Right renal cortex interstitium (tissue), 3 donors: ENCODE measurements at places on chromosomes 12 and 14.

DNA sequence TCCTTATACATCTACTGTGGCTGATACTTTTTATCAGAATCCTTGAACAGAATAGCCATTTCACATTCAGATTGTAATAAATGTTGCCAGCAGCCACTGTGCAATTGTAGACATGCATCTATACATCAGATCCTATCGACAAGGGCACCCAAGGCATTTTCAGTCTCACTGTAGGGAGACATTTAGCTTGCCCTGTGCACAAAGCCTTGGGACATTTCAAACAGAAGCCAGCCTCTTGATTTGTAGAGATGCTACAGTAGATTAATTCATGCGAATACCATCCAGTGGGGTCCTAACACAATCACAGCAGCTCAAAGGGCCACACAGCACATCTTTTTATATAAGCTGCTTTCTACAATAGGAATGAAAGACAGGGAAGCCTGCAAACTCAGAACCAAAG is 81.4 kb downstream of the SLC8A3 start:
- DNase-seq = no peak

DNA sequence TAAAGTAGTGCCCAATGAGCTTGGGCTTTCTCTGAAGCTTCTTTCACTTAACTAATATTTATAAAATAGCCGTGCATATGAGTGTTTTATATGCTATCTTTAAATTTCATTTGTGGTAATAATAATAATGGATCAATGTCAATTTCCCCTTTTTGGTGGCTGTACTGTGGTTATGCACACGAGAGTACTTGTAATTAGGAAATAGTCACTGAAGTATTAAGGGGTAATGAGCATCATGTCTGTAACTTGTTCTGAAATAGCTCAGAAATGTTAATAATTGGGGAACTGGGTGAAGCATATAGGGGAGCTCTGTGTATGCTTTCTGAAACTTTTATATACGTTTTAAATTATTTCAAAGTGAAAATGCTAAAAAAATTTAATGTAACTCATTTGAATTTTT is 7.0 kb upstream of the RNASE8 start:
- DNase-seq = no peak

DNA sequence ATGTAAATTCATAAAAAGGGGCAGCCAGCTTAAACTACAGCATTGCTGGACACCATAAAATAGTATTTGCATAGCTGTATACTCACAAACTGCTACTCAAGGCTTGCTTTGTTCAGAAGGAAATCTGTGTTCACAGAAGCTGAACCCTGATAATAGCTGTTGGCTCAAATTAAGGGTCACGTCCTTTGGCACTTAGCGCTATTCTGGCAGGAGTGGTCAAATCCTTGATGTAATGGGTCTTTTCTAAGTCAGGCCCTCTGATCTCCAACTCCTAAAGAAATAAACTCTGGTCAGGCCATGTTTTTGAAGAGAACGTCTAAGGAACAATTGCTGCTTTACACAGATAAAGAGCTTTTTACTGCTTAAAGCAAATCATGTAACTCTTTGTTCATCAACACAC is 12.8 kb upstream of the PSMA6 start:
- DNase-seq = no peak

DNA sequence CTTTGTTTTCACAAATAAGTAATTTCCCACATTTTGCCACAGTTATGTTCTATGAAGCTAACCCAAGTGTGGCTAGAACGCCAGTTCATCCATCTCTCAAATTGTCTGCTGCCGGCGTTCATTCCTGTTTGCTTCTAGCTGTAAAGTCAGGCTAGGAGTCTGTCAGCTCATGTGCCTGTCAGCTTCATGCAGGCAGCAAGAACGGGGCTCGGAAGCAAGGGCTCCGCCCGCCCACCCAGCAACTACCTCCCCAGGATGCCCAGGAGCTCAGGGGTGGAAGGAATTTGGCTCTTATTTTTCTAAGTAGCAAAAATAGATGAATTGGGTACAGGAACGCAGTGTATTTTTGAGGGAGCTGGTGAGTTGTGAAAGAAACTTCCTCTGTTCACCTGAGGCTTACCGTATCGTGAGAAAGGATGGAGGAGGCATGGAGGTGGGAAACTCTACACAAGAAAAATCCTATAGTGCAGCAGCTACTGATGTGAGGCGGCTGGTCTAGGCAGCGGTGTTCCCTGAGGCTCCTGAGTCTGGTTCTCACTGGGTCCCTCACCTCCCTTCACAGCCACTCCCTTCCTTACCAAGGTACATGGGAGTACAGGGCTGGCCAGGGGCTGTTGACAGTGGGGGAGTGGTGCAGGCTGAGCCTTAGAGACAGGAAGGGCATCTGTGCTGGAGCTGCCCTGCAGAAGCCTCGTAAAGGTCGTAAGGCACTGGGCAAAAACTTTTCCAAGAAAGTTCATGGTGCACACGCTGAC is 54.5 kb upstream of the AMN start:
- DNase-seq = no peak

DNA sequence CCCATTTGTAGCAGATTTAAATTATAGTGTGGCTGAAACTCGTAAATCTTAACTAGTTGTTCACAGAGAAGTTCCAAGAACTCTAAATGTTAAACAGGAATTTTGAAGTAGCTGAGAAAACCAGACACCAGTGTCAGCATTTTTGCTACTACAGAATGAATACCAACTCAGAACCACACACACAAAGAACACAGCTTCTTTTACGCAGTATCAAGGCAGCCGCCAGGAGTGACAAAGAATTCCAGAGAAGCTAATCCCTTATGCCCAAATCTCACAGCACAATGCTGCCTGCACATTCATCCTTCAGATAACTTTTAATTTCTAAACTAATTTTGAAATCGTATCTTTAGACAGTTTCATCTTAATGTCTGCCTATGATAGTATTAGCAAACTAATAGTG is 37.4 kb downstream of the SLC6A15 start:
- DNase-seq = no peak

DNA sequence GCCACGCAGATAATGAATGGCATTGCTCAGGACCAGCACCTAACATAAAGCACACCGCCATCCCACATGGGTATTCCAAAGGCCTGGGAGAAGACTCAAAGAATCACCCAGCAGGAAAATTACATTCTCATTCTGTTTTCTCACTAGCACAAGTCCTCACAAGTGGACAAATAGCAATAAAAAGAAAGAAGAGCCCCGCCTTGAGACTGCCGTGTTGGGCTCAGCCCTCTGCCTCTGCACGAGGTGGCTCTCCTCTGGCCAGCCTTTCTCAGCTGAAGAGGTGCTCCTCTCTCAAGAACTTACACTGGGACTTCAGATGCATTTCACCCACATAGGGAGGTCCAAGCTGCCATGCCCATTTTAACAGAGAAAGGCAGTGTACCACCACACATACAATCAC is 207.5 kb downstream of the SPTSSA start:
- no peak for DNase-seq

DNA sequence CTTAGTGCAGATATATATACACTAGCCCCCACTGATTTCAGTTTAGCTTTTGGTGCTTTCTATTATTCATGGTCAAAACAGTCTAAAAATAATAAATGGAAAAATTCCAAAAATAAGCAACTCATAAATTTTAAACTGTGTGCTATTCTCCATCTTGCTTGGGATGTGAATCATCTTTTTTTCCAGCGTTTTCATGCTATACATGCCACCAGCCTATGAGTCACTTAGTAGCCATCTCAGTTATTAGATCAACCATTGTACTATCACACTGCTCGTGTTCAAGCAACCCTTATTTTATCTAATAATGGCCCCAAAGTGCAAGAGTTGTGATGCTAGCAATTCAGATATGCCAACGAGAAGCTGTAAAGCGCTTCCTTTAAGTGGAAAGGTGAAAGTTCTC is 73.9 kb upstream of the KRR1 start:
- DNase-seq = no peak
